ENCODE measurements at places on chromosomes 1 and 21. TPM values are rescaled to one million over a fixed set of nuclear protein-coding genes. Genes with fewer than 3 reads are reported as not detected.

DNA sequence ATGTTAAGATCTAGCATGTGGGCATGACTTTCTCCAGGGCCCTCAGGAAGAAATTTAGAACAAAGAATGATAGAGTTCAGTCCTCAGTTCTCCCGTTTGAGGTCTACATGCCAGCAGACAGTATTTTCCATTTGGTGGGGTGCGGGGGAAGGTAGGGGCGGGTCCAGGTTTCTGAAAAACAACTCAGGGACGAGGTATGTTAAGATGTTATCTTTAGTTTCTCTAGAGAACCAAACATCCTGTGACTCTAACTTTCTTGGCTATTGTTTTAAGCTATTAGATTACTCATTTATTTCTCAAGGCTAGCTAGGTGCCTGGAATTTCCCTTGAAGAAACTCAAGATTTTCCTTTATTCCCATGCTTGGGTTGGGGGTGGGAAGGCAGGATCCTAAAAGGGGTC lies 42.3 kb upstream of the SYT14 start:
- H3K36me3 ChIP-seq = no peaks in the 10 kb centered on the region
- no peak overlapping the region for H3K4me3 ChIP-seq
- H3K27ac ChIP-seq = no peak overlapping the region
- DNase-seq = no peak
- H3K27me3 ChIP-seq = no peaks in the 10 kb centered on the region

OR6K3 gene
- total RNA-seq = not detected

- no peak for DNase-seq
- H3K27ac ChIP-seq = no peak overlapping the region
- no peaks in the 10 kb centered on the region for H3K4me1 ChIP-seq
- H3K4me3 ChIP-seq = no peak overlapping the region
- H3K27me3 ChIP-seq = no peaks in the 10 kb centered on the region
Measured at GRCh38 chr1:3676581-3677470, 24.5 kb downstream of the TP73 start.

- H3K4me3 ChIP-seq = no peak overlapping the region
- H3K36me3 ChIP-seq = peaks cover 58% of the 10 kb centered on the region
- no peaks in the 10 kb centered on the region for H3K27me3 ChIP-seq
- no peak overlapping the region for H3K27ac ChIP-seq
- peaks cover 17% of the 10 kb centered on the region for H3K4me1 ChIP-seq
Measured at GRCh38 chr1:160093624-160094290, 4.7 kb downstream of the IGSF8 start.

- H3K4me3 ChIP-seq = peak overlapping the region; percentile 87
- peak overlapping the region; percentile 81 for H3K27ac ChIP-seq
- DNase-seq = no peak
- no peaks in the 10 kb centered on the region for H3K36me3 ChIP-seq
- H3K27me3 ChIP-seq = no peaks in the 10 kb centered on the region
Measured at GRCh38 chr21:41877901-41878830, 978 bp downstream of the PRDM15 start.

- no peak overlapping the region for H3K4me3 ChIP-seq
- no peaks in the 10 kb centered on the region for H3K27me3 ChIP-seq
- DNase-seq = no peak
Measured at GRCh38 chr1:64546013-64546412, 76.1 kb downstream of the CACHD1 start.

DNA sequence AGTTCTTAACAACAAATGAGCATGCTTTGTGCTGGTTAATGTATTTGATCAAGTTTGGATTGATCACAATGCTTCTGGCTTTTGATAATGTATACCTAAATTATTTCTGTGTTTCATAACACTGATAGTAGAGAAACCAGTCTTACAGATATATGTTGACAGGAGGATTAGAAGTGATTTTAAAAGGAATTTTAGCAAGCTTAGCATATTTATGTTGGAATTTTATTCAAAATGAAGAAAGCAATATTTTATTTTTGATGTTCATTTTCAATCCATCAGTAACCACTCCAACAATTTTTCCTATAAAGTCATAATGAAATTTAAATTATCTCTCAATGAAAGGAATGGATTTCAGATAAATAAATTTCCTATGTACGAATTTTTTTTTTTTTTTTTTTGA lies 291.8 kb downstream of the HHIPL2 start:
- no peak overlapping the region for H3K4me3 ChIP-seq
- H3K36me3 ChIP-seq = no peaks in the 10 kb centered on the region
- H3K4me1 ChIP-seq = no peaks in the 10 kb centered on the region
- DNase-seq = no peak

GRCh38 chr1:203382026-203382425 lies 31.1 kb upstream of the FMOD start:
- H3K27ac ChIP-seq = no peak overlapping the region
- H3K36me3 ChIP-seq = no peaks in the 10 kb centered on the region
- no peak for DNase-seq
- no peak overlapping the region for H3K4me3 ChIP-seq
- peaks cover 11% of the 10 kb centered on the region for H3K4me1 ChIP-seq

GRCh38 chr1:56811331-56811730 lies 7.9 kb downstream of the FYB2 start:
- H3K4me1 ChIP-seq = no peaks in the 10 kb centered on the region
- H3K4me3 ChIP-seq = no peak overlapping the region
- DNase-seq = no peak
- H3K36me3 ChIP-seq = no peaks in the 10 kb centered on the region
- H3K27me3 ChIP-seq = no peaks in the 10 kb centered on the region
- H3K27ac ChIP-seq = no peak overlapping the region

DNA sequence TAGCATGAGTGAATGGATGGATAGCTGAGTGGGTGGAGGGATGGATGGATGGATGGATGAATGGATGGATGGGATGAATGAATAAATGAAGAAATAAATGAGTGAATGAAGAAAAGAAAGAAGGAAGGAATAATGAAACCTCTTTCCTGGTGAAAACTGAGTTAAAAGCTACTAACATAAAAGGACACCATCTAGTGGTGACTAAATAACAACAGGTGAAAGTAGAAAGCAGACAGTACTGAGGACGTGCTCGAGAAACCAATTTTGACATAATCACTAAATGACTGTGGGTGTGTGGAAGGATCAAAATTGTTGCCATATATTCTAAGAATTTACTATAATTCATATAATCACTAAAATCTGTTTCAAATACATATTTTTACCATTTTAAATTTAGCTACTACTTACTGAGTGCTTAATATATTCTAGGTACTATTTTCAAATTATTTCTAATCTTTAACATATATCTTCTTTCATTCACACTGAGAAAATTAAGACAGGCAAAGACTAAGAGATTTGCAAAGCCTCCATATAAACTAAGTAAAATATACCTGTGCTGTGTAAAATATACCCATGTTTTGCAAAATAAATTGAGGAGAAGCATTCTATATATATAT lies 522.9 kb downstream of the LRRIQ3 start:
- DNase-seq = no peak
- no peak overlapping the region for H3K27ac ChIP-seq
- H3K4me3 ChIP-seq = no peak overlapping the region
- H3K4me1 ChIP-seq = no peaks in the 10 kb centered on the region
- H3K36me3 ChIP-seq = no peaks in the 10 kb centered on the region

DNA sequence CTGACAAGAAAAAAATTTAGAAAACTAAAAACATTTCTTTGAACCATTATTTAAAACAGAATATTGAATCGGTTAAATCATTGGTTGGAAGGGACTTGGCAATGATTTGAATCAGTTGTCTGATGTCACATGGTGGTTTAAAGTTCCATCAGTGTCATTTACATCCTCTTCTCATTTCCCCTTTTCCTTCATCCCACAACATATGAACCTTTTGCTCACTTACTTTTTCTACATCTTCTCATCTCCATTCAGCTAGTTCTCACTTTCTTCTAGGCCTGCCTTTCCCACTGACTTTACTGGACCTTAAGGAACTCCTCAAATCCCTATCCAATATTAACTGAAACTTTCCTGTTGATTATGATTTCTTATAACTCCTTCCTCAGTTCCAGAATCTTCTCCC lies 58.5 kb downstream of the PHACTR4 start:
- H3K27me3 ChIP-seq = no peaks in the 10 kb centered on the region
- no peaks in the 10 kb centered on the region for H3K4me1 ChIP-seq
- no peak overlapping the region for H3K27ac ChIP-seq

GRCh38 chr1:45718289-45718688 lies 30.3 kb downstream of the TMEM69 start:
- H3K4me1 ChIP-seq = no peaks in the 10 kb centered on the region
- H3K27ac ChIP-seq = no peak overlapping the region
- no peaks in the 10 kb centered on the region for H3K27me3 ChIP-seq
- DNase-seq = no peak

- H3K4me3 ChIP-seq = no peak overlapping the region
- H3K36me3 ChIP-seq = no peaks in the 10 kb centered on the region
- peak overlapping the region; percentile 90 for H3K27ac ChIP-seq
- DNase-seq = no peak
- peaks cover 21% of the 10 kb centered on the region for H3K4me1 ChIP-seq
Measured at GRCh38 chr1:192539297-192540092, 36.1 kb upstream of the RGS1 start.

- no peak overlapping the region for H3K4me3 ChIP-seq
- peak; percentile 58 for DNase-seq
- H3K36me3 ChIP-seq = no peaks in the 10 kb centered on the region
- peak overlapping the region; percentile 95 for H3K27ac ChIP-seq
Measured at GRCh38 chr1:8118031-8118451, 91.9 kb upstream of the ERRFI1 start.

GRCh38 chr1:204203206-204203767 lies 7.0 kb upstream of the KISS1 start:
- H3K27ac ChIP-seq = no peak overlapping the region
- no peaks in the 10 kb centered on the region for H3K27me3 ChIP-seq
- no peaks in the 10 kb centered on the region for H3K36me3 ChIP-seq
- no peaks in the 10 kb centered on the region for H3K4me1 ChIP-seq
- no peak for DNase-seq
- H3K4me3 ChIP-seq = no peak overlapping the region

CD5L gene
- total RNA-seq = not detected

- H3K27me3 ChIP-seq = no peaks in the 10 kb centered on the region
- no peak overlapping the region for H3K4me3 ChIP-seq
- H3K4me1 ChIP-seq = peaks cover 10% of the 10 kb centered on the region
- H3K36me3 ChIP-seq = no peaks in the 10 kb centered on the region
- no peak for DNase-seq
- H3K27ac ChIP-seq = peak overlapping the region; percentile 46
Measured at GRCh38 chr1:22114083-22115012, 28.5 kb downstream of the WNT4 start.

DNA sequence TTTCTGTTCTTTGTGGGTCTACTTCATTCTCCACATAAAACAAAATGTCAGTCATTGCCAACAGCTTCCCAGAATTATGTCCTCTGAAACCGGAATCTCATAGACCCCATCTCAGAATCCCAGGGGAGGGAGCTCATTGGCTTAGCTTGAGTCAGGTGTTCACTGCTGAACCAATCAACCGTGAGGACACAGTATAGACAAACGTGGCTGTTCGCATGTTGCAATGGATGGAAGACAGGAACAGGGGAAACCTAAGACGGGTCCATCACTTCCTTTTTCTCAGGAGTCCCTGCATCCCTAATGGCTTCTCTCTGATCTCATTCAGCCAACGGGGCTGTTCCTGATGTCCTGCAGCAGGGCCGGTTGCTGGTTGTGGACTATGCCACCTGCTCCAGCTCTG lies 9.1 kb downstream of the CELA2A start:
- H3K4me3 ChIP-seq = no peak overlapping the region
- H3K27me3 ChIP-seq = no peaks in the 10 kb centered on the region
- no peaks in the 10 kb centered on the region for H3K4me1 ChIP-seq
- H3K27ac ChIP-seq = no peak overlapping the region
- no peak for DNase-seq

ARHGAP29 gene
- 35.1 TPM for total RNA-seq

TLR5 gene
- total RNA-seq = 3.9 TPM

DNA sequence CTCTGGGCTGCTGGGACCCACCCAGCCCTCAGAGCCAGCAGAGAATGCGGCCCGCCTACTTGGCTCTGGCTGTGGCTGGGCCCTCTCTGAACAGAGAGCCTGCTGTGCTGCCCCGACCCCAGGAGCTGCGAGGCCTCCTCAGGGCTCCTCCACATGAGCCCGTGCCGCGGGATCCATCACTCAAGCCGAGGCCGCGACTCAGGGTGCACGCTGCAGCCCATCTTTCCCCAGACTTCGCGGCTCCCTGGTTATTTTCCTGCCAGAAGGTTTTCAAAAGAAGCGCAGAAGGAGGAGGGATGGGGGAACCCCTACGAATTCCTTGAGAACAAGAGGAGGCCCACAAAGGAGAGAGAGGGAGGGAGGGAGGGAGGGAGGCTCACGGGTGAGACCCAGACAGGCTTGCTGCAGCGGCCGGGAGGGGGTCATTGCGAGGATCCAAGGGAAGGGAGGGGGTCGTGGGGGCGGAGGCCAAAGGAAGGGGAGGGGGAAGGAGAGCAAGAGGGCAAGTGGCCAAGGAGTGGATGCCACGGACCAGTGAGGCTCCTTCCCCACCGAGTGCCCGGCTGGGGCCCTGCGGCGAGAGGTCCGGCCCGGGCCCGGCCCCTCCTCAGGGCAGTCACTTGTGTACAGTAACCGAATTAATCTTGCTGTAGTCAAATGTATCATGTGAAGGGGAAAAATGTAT lies 146.8 kb downstream of the CASZ1 start:
- H3K4me3 ChIP-seq = no peak overlapping the region
- H3K36me3 ChIP-seq = peaks cover 67% of the 10 kb centered on the region
- no peak overlapping the region for H3K27ac ChIP-seq

WLS gene
- total RNA-seq = 29.9 TPM

IFI44 gene
- 5.9 TPM for total RNA-seq

GRCh38 chr1:29368936-29369932 lies 132.9 kb downstream of the PTPRU start:
- no peaks in the 10 kb centered on the region for H3K36me3 ChIP-seq
- H3K4me3 ChIP-seq = no peak overlapping the region
- no peaks in the 10 kb centered on the region for H3K4me1 ChIP-seq
- H3K27ac ChIP-seq = no peak overlapping the region
- no peaks in the 10 kb centered on the region for H3K27me3 ChIP-seq

- no peaks in the 10 kb centered on the region for H3K4me1 ChIP-seq
- DNase-seq = no peak
- no peak overlapping the region for H3K4me3 ChIP-seq
Measured at GRCh38 chr1:17470021-17470799, 30.7 kb upstream of the RCC2 start.

GRCh38 chr1:76669131-76669530 lies 198.1 kb upstream of the ST6GALNAC5 start:
- no peaks in the 10 kb centered on the region for H3K4me1 ChIP-seq
- H3K27me3 ChIP-seq = no peaks in the 10 kb centered on the region
- H3K4me3 ChIP-seq = no peak overlapping the region
- H3K36me3 ChIP-seq = no peaks in the 10 kb centered on the region

DNA sequence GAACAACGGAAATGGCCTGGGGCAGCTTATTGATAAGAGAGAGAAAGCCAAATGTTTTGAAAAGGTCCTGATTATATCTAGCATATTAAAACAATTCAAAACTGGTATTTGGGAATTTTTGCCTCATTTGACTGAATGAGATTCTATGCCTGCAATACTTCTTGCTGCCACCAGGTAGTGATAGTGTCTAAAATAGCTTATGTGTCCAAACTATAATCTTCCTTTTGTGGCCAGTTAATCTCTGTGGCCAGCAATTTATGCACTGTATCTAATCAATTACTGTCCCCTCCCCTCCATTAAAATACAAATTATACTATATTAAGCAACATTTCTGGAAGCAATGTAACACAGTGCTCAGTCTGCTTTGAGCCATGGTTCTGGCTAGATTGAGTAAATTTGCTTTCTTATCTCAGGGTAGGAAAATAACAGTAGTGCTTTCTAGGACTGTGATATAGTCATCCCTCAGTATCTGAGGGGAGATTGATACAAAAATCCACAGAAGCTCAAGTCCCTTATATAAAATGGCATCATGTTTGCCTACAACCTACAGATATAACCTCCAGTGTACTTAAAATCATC lies 91.8 kb downstream of the FOXD2 start:
- H3K4me3 ChIP-seq = no peak overlapping the region
- no peak for DNase-seq
- no peaks in the 10 kb centered on the region for H3K36me3 ChIP-seq
- H3K4me1 ChIP-seq = peaks cover 3% of the 10 kb centered on the region
- no peak overlapping the region for H3K27ac ChIP-seq

HSD3B2 gene
- total RNA-seq = 9.9 TPM

Measured in ascending aorta (tissue), 2 donors.